ENCODE measurements at places on chromosomes 11 and 22. TPM values are rescaled to one million over a fixed set of nuclear protein-coding genes. Genes with fewer than 3 reads are reported as not detected.

CENPM gene
- total RNA-seq, result 10.6 TPM

OR4D5 gene
- total RNA-seq, result not detected

- ATAC-seq, result peak; percentile 14
Measured at GRCh38 chr11:6611092-6611962, 689 bp downstream of the TAF10 start.

TMPRSS13 gene
- total RNA-seq, result 29.9 TPM

DNA sequence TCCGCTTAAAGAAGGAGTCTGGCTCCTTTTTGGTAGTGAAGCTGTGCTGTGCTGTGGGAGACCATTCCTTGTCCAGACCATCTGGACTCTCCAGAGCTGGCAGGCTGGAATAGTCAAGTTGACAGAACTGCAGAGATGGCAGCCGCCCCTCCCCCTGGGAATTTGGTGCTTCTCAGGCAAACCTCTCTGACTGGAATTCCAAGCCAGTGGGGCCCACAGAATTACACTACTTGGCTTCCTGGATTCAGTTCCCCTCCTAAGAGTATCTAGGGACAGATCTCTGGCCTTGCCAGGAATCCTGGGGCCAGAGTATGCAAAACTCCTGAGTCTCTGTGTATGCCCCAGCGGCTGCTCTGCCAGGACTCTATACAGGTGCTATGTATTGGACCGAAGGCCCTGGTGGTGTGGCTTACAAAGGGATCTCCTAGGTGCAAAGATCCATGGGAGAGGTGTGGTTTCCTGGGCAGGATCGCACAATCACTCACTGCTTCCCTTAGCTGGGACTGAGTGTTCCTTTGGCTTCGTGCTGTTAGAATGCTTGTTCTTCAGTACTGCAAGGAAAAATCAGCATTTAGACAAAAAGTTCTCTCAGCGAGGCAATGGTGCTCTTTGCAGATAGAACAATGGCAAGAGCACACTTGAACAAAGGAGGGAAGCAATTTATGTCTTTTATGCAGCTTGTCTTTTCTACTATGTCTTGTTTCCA lies 86.8 kb downstream of the PRMT3 start:
- ATAC-seq, result peak; percentile 76

- no peak for ATAC-seq
Measured at GRCh38 chr11:17519061-17519885, 24.9 kb downstream of the USH1C start.

- ATAC-seq, result peak; percentile 4
Measured at GRCh38 chr22:39144101-39144767, 8.2 kb downstream of the CBX7 start.

DNA sequence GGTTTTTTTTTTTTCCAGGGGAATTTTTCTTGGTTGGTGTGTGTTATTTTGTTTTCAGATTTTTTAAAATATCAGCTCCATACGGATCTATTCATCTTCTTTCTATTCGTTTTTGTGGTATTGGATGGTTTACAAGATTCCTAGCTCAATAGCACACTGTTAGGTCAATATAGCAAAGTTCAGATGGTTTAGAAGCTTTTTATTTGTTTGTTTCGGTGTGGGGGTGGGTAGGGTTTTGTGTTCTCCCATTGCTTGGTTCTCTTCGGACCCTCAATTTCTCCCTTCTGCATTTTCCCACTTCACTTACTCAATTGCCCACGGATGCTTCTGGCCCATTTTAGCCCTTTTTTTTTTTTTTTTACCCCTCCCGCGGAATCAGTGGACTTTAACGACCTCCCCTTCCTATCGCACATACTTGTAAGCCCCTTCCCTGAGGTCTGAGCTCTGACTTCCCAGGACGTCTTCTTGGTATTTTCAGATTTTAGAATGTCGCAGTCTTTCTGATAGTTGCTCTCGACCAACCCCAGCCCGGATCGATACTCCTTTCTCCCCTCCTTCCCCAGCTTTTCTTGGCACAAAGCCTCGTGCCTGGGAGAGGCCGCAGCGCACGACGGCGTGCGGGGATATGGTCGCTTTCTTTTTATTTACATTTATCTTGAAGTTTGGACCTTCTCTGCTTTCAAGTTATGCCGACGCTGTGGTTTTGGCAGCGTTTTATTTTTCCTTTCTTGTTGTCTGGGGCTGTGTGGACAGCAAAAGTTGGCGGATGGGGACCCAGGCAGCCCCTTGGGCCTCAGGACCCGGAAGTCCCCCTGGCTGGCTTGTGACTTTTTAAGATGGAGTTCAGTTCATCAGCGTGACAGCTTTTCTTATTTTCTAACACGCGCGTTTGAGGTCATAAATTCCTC lies 4.4 kb upstream of the SPDYC start:
- no peak for ATAC-seq

DNA sequence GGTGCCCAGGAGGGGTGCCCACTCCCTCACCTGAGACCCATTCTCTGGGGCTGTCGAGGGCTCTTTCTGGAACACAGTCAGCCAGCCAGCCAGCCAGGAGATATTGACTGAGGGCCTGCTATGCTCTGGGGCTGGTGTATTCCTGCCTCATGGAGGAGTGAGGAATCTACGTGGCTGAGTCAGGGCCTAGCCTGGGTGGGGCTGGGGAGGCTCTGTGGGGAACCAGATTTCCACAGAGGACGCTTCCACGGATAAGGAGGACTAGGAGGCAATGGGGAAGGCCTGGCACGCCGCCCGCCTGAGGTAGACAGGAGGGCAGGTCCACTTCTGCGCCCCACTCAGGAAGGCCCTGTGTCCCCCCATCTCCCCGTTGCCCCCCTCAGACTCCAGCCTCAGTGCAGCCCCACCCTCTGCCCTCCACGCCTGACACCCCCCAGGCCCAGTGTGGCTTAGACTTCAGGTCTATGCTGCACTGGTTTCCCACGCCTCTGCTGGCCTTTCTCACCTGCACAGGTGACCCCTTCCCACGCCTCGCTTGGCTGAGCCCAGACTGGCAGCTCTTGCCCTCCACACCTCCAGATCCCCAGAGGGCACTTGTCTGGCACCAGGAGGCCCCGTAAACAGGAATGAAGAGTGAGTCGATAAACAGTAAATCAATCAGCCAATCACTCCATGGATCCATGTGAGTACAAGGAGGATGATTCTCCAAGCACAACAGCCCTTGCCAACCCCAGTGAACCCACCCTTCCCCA lies 37.5 kb downstream of the MACROD1 start:
- no peak for ATAC-seq

FOLR2 gene
- total RNA-seq, result 0.24 TPM

Measured in esophagus mucosa (tissue), 1 donor.